Stimulated activated CD4-positive, alpha-beta T cell treated with anti-CD3 and anti-CD28 coated beads, Interleukin-12 subunit alpha, Interleukin-12 subunit beta, amount 100 ng/mL, for 4 hours (primary cell): ENCODE measurements at places on chromosomes 2 and 18.

- DNase-seq, result no peak
Observed at GRCh38 chr18:26803643-26804042, 61.9 kb downstream of the AQP4 start.

DNA sequence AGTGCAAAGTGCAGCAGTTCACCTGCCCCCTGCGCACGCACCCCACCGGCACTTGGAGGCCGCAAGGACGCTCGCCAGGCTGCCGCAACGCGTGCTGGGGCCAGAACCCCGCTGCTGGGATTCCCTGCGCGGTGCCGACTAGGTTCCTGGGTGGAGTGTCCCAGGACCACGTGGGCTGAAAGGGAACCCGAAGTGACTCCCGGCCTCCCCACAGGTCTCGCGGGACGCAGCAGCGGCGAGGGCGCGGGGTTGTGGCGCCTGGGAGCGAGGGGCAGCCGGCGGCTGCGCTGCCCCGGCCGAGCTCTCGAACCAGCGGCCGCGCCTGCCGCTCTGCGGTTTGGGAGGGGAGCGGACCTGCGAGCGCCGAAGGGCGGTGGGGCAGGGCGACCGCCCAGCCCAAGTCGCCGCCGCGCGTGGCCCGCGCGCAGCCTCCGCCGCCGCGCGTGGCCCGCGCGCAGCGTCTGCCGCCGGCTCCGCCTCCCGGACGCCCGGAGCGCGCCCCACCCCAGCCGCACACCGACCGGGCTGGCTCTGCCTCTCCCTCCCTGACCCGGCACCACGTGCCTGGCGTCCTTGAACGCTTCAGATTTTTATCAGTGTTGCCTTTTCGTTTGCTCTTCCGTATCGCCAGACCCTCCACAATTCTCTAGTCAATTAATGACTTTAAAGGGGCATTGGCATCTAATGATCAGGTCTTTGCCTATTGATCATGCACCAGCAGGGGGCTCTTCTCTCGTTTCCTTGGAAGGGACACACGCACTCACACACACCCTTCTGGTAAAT, at the start of gene FTCDNL1:
Gene FTCDNL1, minus strand, starts transcription at position 475 of the 783 bp plus-strand sequence. CDS start 2,230 bp downstream, outside the sequence.
- peak; percentile 70 for DNase-seq

- no peak for DNase-seq
Observed at GRCh38 chr2:26899500-26900164, 51.7 kb downstream of the DPYSL5 start.

DNA sequence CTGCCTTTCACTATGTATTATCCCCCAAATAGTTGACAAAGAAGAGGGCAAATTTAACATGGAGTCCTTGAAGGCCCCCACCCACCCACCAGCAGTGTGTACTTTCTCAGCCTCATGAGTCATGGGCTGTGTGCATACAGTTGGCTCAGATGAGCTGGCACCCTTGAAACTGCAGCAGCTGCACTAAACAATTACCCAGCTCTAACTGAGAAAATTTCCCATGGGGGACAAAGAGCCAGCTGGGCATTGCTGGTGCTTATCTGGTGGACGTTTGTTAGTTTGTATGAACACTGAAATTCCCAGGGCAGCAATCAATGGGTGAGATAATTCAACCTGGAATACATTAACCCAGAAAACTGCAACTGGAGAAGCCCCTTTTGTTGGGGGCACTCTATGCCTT, 131.7 kb downstream of the GCA start:
- no peak for DNase-seq

GRCh38 chr2:98761267-98761781, 30.4 kb upstream of the MGAT4A start:
- DNase-seq, result peak; percentile 66

DNA sequence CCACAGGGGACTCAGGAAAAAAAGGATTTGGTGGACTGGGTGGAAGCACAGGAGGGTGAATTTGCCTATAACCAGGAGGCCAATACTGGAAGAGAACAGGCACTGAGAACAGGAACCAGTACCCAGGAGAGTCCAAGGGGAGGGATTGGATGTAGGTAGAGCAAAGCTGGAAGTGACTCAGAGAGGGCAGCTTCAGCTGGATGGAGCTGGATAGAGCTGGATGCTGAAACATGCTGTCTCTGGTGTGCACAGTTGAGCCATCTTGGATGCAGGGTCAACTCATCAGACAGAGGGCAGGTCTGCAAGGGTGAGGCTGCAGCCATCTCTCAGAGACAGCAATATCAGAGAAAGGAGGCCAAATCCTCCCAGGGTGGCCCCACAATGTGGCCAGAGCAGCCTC, 134.0 kb downstream of the GALNT14 start:
- no peak for DNase-seq

DNA sequence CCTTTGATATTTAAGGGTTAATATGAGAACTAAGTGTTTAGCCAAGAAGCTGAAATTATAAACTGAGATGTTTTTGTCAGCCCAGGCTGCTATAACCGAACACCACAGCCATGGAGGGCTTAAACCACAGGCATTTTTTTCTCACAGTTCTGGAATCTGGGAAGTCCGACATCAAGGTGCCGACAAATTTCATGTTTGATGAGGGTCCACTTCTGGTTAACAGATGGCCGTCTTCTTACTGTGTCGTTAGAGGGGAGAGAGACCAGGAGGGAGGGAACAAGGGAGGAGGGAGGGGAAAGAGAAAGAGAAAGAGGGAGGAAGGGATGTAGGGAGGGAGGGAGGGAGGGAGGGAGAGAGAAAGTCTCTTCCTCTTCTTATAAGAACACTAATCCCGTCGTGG, 6.5 kb upstream of the CNDP2 start:
- no peak for DNase-seq

DNA sequence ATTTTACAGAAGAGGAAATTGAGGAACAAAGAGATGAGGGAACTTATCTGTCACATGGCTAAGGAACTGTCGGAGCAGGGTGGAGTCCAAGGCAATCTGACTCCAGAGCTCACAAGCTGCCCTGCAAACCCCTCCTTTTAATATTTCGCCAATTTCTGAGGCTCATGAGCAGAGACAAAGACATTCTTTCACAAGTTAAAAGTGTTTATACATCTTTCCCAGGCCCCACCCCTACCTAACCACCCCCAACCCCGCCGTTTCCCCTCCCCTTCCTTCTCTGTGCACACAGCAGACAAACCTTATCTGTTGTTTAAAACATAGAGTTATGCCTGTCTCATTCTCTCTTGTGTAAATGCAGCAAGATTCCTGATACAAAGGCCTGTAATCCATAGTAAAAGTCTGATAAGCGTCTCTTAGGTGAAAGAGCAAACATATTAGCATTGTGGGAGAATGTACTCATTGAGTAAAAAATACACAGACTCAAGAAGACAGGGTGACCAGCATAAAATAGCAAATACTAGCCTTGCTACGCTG, 44.3 kb downstream of the EPHA4 start:
- DNase-seq, result no peak

DNA sequence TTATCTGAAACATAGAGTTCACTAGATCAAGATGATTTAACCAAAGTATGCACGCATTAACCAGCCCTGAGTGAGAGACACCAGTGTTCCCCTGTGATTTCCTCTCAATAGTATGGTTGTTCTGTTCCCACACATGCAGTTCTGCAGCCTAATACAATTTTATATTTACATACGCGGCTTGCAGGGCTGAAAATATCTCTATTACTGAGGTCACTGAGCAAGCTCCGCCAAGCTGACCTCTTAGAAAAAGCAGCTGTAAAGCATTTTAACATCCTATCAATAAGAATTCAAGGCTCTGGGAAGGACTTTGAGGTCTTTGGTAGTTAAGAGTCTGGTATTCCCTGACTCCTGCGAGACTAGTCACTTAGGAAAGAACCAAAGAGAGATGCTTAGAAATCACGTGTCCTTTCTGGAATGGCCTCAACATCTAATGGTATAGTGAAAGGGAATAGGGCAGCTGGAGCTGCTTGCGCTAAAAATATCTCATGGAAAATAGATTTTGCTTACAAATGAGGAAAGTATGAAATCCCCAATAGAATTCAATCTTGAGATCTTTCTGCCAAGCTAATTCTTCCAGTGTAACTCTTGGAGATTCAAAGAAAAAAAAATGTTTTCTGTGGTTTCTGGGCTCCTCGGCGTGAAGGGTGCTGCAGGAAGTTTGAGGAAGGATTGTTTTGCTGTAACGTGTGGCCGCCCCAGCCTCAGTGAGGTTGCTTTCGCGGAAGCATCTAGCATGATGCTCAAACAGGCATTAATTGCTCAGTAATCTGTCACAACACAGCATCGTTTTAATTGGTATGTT, 59.2 kb downstream of the DOCK10 start:
- no peak for DNase-seq

GRCh38 chr2:217650229-217650628, 352.6 kb downstream of the TNS1 start:
- no peak for DNase-seq

DNA sequence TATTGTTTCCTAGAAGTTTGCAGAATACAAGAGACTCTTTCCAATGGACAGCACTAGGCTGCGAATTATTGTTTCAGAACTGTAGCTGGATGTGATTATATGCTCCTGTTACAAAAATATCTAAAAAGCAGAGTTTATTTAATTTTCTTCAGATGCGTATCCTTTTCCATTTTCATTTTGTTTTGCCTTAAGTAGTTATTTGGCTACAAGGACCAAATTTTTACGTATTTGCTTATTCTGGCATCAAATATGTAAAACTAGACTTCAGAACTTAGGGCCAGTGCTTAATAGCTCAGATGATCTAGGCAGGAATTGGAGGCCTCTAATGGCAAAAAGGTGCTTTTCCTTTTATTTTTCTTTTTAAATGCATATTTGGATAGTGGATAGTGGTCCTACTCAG, 18.7 kb downstream of the MEP1B start:
- DNase-seq, result no peak

- no peak for DNase-seq
Observed at GRCh38 chr2:223161873-223162458, 110.0 kb downstream of the KCNE4 start.
